NCI-H1436 treated with DMSO at 0.1 percent for 48 hours (cell line): ENCODE measurements at places on chromosomes 2 and 18.

DNA sequence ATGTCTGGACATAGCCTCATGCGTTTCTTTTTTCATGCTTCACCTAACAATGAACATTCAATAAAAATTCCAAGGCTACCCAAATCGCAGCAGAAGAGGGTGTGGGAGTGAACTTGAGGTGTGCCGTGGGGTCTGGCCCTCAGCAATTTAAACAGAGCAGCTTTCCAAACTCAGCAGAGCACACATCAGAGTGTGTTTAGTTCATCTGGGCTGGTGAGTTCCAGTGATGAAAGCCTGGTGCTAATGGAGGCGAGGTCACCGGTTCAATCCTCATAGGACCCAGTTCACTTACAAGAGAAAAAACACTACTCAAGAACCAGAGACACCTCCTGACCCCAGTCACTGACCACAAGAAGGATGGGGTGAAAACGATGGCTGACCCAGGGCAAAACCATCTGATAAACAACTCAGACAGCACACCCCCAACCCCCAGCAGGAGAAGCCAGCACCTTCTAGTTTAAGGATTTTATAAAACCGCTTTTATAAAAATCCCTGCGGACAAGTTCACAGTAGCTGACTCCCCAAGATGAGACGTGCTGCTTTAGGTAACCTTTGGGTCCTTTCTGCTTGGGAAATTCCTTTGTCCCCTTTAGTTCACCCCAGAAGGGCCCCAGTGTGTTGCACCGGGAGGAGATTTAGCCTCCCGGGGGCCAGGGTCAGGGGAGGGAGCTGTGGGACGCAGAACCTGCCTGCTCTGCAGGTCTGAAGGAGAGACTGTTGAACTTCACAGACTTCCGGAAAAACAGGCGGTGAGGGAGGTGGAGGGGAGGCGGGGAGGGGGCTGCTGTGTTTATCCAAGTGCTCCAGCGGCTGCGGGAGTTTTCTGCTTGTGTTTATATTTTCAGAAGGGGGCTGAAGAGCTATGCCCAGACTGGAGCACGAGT, 152.7 kb upstream of the SOX11 start:
- DNase-seq: no peak

- no peak for DNase-seq
Observed at GRCh38 chr2:222945887-222946286, 85.1 kb downstream of the ACSL3 start.

- no peak for DNase-seq
Observed at GRCh38 chr2:199441759-199442158, 16.0 kb downstream of the SATB2 start.

- DNase-seq: no peak
Observed at GRCh38 chr2:56369316-56369715, 185.5 kb downstream of the CCDC85A start.

GRCh38 chr18:35387152-35387571, 10.0 kb upstream of the ZNF396 start:
- no peak for DNase-seq

DNA sequence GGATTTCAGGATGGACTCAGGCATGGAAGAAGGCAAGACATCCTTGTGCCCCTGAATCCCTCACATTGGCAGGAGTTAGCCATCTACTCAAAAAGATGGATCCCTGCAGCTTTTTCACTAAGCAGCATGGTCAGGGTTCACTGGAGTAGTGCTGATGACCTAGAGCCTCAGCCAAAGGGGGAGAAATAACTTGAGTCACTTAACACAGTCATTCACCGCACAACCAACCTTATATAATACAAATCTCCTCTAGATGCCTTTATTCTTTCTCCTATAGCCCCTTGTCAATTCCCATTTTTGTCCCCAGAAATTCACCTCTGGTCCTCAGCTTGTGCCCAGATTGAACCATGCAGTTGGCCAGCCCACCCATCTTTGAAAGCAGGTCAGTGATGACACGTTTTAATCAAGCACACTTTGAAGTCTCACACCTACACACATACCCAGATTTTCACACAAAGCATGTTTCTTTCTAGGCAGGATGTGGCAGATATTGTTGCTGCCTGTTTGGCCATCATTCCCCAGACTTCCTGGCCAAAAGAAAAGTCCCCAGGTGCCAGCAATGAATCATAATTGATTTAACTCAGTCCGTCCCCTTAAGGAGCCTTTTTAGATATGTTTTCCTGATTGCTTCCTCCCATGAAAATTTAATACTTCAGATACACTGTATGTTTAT, 84.2 kb downstream of the LBH start:
- no peak for DNase-seq

- DNase-seq: no peak
Observed at GRCh38 chr2:241812730-241813643, 4.0 kb downstream of the NEU4 start.

GRCh38 chr2:68663371-68664156, 20.2 kb downstream of the PROKR1 start:
- DNase-seq: no peak

DNA sequence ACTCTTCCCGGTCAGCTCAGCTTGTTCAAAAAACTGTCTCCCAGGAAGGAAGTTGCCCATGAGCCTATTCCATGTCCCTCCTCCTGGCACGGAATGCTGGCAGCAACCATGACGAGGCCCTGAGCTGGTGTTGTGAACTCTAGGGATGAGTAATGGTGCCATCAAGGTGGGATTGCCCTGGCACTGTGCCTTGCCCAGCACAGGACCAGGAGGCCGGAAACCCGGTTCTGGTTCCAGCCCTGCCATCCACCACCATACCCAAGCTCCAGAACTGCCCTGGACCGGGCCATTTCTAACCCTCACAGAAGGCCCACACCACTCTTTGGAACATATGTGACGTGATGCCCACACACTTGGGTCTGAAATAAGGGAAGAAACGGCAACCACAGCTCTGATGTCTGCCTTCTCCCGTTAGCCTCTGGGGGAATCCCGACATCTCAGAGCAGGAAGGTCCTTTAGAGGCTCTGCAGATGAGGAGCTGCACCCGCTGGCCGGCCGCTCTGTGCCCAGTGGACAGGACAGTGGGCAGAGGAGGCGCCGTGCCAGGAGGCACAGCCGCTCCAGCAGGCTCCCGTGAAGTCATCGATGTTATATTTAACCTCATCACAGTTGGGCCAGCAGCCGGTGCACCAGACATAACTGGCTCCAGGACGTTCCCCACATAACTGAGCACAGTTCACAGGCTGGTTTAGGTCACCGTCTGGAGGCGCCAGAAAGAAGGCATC, 462.1 kb upstream of the ID2 start:
- DNase-seq: no peak

DNA sequence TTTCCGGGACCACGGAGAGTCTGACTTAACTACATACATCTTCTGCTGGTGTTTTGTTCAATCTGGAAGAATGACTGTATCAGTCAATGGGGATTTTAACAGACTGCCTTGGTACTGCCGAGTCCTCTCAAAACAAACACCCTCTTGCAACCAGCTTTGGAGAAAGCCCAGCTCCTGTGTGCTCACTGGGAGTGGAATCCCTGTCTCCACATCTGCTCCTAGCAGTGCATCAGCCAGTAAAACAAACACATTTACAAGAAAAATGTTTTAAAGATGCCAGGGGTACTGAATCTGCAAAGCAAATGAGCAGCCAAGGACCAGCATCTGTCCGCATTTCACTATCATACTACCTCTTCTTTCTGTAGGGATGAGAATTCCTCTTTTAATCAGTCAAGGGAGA, 23.1 kb downstream of the ICOS start:
- DNase-seq: no peak

- no peak for DNase-seq
Observed at GRCh38 chr2:80311304-80311703, 6.8 kb upstream of the LRRTM1 start.

GRCh38 chr2:69099541-69099940, 86.6 kb downstream of the ANTXR1 start:
- DNase-seq: no peak

DNA sequence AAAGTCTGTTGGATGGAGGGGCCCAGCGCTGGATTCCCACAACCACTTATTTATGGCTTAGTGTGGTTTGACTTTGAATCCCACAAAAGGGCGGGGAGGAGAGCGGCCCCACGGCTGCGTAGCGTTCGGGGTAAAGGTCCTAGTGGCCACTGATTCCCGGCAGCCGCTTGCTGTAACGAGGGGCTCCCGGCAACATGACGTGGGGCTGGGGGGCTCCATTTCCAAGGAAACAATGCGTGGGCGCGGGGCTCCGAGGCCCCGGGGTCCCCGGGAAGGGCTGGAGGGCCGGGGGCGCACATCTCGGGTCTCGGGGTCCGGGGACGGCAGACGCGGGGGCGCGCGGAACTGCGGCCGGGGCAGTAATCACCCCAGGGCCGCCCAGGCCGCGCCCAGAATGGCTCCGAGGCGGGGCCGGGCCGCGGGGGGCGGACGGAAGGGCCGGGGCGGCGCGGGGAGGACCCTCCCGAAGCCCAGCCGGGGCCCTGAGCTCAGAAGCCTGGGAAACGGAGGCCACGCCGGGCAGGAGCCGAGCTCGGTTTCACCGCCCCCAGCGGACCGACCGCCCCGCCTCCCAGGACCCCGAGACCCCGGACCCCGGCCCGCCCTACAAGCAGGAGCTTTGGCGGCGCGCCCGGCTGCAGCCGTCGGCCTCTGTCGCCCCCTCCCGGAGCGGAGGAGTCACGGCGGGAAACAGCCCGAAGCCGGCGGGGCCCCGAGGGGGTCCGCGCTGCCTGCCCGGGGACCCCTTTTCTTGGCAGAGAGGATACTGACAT, 11.9 kb upstream of the MLPH start:
- DNase-seq: no peak

DNA sequence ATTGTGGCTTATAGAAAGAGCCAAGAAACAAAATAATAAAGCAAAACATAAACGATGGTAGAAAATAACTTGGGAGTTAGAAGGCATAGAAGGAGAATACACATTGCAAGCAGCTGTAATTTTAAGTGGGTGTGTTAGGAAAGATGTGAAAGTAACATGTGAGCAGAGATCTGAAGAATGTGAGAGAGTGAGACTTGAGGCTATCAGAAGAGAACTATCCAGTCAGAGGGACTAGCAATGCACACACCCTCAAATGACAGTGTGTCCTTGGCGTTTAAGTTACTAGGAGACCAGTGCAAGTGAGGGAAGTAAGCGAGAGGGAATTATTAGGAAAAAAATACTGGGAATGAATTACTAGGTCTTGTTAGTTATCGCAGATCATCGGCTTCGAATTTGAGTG, 304.9 kb downstream of the DSEL start:
- DNase-seq: no peak

DNA sequence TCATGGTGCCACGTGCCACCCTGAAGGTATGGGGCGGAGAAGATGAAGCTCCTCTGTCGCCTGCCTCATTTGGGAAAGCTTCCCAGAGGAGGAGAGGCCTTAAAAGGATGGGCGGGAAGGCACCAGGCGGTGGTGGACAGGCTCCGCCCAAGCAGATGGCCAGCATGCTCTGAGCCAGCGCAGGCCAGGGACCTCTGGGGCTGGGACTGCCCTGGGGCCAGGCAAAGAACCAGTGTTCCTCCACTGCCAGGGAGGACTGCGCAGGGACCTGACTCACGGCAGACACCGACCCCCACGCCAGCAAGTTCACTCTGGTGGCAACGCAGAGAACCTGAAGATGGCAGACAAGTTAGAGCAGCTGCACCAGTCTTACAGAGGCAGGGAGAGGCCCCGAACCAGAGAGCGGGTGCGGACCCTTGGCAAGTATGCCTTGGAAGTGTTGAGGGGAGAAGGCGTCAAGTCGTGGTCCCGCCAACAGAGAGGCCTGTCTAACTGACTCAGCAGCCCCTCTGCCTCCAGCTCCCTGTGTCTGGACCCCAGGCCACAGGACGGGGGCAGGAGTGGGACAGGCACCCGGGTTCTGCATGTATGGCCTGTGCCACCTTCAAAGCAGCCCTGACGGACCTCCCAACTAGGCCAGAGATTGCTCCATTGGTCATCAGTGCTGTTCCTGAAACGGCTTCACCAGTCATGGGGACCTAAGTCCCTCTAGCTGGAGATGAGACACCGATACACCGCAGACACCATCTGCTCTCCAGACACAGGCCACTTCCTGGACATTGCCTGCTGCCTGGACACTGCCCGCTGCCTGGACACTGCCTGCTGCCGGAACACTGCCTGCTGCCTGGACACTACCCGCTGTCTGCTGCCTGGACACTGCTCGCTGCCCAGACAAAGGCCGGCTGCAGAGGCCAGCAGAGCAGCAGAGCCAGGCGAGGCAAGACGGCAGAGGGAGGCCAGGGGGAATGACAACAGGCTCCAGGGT, 124.7 kb downstream of the HDAC4 start:
- no peak for DNase-seq

- no peak for DNase-seq
Observed at GRCh38 chr2:200393191-200393590, 86.7 kb downstream of the SPATS2L start.
